ENCODE measurements at places on chromosomes 4 and X.

DNA sequence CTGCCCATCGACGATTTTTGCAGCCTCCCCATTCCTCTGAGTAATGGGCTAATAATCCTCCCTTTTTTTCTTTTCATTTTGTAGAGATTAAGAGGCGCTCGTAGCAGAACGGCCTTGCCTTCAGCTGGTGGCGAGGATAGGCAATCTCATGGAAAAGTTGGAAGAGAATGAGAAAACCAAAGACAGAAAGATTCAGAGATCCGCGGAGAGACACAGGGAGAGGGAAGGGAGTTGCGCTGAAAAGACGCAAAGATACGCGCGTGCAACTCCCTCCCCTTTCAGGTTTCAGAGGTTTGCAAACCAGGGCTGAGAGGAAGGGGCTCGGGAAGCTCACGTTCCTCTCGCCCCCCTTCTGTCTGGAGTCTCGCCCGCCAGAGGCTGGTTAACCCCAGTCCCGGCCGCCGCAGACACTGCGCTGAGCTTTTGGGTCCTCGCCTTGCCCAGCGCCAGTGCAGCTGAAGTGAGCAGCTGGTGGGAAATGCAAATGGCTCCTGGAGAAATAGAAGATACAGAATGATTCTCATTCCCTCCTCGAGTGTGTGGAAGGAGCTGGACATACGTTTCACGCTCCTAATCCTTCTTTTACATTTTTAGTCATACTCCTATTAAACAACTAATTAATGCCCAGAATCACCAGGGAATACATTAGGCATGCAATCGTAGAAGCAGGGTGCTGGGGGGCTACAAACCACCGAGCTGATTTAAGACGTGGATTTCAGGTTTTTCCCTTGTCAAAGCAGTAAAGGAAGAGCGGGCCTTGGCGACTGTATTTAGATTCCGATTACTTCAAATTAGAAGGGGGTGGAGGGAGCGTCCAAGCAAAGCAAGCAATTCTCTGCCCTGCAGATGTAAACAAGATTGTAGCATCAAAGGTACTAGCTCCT lies 16.6 kb upstream of the PITX2 start:
- no peak for DNase-seq

DNA sequence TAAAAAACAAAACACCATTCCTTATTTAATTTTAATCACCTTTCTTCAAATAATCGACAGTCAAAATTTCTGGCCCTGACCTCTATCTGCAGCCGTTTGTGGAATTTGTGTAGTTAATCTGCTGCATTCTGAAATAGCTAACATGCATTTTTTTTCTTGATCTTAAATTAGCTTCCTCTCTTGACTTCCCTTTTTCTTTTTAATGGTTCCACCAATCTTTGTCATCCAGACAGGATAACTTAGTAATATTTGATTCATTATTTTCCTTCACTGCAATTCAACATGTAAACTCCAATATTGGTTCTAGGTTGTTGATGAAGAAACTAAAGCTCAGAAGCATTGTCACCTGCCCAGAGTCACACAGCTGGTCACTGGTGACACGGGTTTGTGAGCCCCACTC lies 77.3 kb downstream of the ARHGAP10 start:
- no peak for DNase-seq

DNA sequence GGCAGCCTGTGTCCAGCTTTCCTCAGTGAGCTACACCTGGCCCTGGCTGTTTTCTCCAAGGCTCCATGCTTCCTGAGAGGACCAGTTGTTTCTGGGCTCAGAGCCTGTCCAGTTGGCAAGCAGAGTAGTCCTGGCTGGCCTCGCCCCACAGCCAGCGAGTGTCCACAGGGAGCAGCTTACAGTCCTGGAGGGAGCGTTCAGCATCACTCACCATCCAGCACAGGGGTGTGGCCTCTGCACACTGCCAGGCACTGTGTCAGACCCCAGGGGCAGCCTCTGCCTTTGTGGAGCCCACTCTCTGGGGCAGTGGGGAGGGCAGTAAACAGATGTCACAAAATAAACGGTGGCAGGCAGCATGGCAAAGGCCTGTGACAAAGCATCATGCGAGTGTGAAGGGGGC lies 23.9 kb downstream of the EVC start:
- no peak for DNase-seq

GRCh38 chr4:154344686-154345085 lies 146.9 kb downstream of the DCHS2 start:
- DNase-seq, result no peak

- DNase-seq, result no peak
These were observed 35.3 kb upstream of the WAS start for GRCh38 chrX:48648336-48648751.

GRCh38 chr4:6390356-6390755 lies 82.1 kb downstream of the PPP2R2C start:
- no peak for DNase-seq

DNA sequence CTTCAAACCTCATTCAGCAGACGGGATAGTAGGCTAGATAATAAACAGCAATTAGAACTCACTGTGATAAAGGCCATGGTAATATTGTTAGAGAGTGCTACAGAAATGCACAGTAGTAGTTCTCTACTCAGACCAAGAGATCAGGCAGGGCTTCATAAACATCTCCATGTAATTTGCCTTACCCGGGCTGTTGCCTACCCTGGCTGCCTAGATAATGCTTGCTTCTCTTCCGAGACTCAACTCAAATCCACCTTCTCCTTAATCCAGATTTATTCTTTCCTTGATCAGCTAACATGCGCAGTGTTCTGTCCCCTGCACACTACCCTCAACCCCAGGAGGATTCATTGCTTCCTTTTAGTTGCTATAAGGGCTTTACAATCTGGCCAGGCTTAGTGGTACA lies 21.8 kb downstream of the ANK2 start:
- no peak for DNase-seq

- DNase-seq, result no peak
These were observed 191.4 kb downstream of the NDST4 start for GRCh38 chr4:114921790-114922591.

GRCh38 chrX:153772316-153773217 lies 8.3 kb upstream of the SRPK3 start:
- no peak for DNase-seq

DNA sequence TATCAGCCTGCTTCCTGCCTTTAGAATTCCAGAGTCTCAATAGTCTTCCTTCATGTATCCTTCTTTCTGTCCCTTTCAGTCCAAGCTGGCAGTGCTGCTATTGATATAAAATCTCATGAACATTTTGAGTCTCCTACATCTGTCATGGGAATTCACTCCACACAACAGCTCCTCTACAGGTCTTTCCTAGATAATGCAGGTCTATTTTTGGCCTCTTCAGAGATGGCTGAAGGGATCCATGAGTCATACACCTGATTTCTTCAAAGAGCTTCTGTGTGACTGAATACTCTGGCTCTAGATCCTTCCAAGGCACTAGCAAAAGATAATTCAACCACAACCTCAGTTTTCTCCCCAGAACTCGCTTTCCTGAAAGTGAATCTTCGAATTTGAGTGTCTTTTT lies 115.4 kb downstream of the STPG2 start:
- DNase-seq, result no peak

DNA sequence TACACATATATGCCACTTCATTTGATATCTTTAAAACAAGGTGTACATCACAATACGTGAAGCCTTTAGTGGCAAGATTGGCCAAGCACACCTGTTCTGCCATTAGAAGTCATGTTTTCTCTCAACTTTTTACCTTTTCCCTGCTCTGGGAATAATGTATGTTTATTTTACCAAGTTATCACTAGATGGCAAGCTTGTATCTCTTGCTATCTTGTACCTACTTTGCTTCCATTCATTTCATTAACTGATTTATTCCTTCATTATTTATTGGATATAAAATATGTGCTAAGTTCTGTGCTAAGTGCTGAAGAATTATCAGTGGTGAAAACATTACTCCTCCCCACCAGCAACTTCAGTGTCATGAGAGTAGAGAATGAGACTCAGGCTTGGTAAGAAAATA lies 245.5 kb downstream of the ANK2 start:
- DNase-seq, result no peak

GRCh38 chrX:24478509-24478908 lies 13.4 kb downstream of the PDK3 start:
- DNase-seq, result no peak

DNA sequence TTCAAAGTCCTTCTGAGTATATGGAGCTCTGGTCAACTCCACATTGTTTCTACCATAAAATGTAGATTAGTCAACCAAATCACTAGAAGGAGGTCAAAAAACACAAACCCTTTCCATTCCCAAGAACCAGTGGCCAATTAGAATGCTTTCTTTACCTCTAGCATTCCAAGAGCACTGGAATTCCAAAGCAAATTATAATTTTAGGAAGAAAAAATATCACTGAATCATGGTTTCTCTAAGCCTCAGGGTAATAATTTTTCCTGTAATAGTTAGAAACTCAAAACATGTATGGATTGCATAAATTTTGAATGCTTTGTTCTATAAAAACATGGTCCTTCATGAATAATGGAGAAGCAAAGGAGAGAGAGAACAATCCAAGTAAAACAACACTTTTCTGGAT lies 39.5 kb downstream of the LEF1 start:
- no peak for DNase-seq

DNA sequence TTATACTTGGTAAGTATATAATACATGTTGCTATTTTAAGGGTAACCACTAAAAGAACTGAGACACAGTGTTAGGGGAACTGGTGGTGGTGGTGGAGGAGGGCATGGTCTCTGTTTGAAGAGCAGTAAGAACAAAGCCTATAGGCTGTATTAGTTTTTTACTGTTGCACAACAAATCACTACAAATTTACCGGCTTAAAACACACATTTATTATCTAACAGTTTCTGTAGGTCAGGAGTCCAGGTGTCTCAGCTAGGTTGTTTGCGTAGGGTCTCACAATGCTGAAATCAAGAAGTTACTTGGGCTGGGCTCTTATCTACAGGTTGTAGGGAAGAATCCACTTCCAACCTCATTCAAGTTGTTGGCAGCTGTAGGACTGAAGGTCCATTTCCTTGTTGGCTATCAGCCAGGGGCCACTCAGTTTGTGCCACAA lies 52.6 kb downstream of the CASK start:
- no peak for DNase-seq

- DNase-seq, result no peak
These were observed 37.4 kb upstream of the IL1RAPL1 start for GRCh38 chrX:28549838-28550237.

DNA sequence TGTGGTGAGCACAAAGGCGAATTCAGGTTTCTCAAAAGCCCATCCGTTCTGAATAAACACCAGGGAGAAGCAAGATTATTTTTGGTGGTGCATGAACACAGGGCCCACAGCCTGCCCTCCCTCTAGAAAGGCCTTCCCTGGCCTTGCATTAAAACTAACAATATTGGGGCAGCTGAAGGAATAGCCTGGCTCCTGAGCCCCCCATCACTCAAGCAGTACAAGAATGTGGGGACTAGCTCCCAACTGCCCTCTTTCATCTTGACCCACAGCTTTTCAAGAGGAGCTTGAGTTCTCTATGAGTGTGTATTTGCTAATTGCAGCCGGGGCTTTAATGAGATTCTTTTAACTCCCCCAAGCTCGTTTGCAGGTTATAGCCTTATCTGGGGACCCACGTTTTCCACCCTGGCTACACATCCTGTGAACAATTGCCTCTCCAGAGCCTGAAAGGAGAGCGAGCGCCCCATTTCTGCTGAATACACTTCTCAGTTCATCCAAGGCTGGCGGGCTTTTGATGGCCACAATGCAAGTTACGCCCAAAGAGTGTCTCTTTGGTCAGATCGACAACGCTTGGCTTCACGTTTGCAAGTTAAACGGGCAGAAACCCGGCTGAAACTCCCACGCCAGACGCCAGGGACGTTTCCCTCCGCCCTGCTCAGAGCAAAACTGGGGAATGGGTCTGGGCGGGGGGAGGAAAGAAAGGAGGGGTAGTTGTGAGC lies 4.7 kb upstream of the GSX2 start:
- no peak for DNase-seq

DNA sequence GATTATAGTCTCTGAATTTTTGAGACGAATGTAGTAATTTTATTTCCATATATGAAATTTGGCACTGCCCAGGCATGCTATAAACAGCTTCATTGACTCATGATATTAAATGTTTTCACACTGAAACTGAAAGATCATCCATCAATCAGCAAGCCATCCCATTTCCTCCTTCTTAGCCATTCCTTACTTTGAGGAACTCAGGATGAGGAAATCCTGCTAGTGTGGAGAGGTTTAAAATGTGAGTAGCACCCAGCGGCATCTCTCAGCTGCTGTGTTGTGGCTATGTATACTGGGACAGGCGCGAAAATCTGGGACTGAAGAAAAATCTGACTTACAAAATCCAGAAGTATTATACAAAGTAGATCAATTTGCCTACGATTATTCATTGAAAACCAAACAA lies 52.1 kb downstream of the PTCHD1 start:
- no peak for DNase-seq

DNA sequence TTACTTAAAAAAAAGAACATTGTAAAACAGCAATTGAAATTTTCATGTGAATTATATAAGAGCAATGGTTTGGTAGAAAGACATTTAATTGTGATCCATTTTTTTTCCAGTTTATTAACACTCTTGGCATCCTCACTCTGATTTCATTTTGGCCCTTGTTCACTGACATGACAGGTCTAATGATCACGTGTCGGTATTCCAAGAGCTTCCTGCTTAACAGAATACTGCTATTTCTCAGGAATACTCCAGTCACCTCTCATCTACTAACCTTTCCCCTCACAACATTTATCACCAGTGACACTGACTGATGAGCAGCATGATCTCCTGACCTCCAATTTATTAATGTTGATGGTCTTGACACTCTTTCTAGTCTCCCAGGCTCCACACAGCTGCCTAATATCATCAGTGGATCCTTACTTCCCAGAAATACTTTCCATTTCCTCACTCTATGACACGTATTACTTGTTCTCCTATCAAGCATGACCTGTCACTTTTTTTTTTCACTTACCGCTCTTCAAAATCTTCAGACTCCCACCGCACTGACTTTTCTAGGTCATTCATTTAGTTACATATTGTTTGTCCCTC lies 847.8 kb upstream of the SLIT2 start:
- DNase-seq, result no peak

GRCh38 chr4:70195425-70195824 lies at the start of gene ODAM:
Gene ODAM, plus strand, starts transcription at chr4:70195725. Its CDS starts 819 bp downstream, at chr4:70196544.
- DNase-seq, result no peak

GRCh38 chrX:97416461-97416860 lies 532.8 kb downstream of the RPA4 start:
- DNase-seq, result no peak

- no peak for DNase-seq
These were observed 56.2 kb downstream of the PPA2 start for GRCh38 chr4:105417624-105418023.

- no peak for DNase-seq
These were observed 180.5 kb downstream of the ADAMTS3 start for GRCh38 chr4:72388521-72388920.

DNA sequence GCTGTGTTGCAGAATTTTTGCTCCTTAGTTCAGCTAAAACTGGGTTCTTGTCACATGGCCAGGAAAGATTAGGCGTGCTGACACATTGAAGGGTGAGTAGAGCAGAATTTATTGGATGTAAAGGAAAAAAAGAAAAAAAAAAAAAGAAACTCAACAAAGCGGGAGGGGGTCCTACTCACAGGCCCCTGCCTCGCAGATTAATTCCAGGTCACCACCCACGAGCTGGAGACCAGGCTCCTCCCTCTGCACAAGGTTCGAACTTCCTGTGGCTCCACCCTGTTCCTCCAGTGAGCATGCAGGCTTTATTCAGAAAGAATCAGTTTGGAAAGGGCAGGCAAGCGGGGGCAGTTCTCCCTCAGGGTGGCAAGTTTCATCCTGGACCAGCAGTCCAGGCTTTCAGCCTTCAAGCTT lies 17.1 kb downstream of the MGST2 start:
- DNase-seq, result no peak

Data from stimulated activated CD8-positive, alpha-beta memory T cell treated with anti-CD3 and anti-CD28 coated beads, Interleukin-15, amount 100 ng/mL, for 1 hour (primary cell).